ENCODE measurements at places on chromosomes 3 and 15.
A peak's percentile ranks its signal among the peaks of the same experiment; 100 is the strongest.

DNA sequence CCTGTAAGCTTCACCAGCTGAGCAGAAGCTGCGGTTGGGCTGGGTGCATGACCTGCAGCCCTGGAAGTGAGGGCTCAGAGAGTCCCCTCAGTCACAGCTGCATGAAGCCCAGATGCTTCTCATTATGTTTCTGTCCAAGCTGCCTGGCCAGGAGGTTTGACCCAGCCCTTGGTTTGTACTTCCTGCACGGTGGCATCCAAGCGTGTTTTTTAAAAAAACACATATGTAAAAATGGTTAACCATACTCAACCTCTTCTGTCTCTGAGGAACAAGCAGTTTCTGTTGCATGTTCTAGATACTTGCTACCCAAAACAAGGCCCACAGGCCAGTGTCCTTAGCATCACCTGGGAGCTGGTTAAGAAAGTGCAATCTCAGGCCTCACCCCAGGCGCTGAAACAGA, 76.0 kb upstream of the ATP10A start:
- no peak for DNase-seq

DNA sequence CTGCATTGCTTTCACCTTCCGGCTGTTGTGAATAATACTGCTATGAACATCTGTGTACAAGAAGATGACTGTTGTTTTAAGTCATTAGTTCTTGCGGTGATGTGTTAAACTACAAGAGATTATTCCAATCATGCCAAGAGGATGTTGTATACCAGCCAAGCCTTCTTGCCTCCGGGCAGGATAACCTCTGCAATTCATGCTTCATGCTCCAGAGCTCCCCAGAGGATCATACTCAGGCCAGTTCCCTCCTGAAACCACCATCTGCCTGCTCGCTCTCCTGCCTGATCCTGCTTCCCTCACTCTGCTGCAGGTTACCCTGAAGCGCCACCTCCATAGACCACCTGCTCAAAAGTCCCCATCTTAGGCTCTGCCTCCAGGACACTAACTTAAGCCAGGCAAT, 187.1 kb upstream of the PROK2 start:
- DNase-seq, result no peak

- DNase-seq, result peak; percentile 59
Measured at GRCh38 chr15:59622289-59622688, 10.7 kb downstream of the GCNT3 start.

DNA sequence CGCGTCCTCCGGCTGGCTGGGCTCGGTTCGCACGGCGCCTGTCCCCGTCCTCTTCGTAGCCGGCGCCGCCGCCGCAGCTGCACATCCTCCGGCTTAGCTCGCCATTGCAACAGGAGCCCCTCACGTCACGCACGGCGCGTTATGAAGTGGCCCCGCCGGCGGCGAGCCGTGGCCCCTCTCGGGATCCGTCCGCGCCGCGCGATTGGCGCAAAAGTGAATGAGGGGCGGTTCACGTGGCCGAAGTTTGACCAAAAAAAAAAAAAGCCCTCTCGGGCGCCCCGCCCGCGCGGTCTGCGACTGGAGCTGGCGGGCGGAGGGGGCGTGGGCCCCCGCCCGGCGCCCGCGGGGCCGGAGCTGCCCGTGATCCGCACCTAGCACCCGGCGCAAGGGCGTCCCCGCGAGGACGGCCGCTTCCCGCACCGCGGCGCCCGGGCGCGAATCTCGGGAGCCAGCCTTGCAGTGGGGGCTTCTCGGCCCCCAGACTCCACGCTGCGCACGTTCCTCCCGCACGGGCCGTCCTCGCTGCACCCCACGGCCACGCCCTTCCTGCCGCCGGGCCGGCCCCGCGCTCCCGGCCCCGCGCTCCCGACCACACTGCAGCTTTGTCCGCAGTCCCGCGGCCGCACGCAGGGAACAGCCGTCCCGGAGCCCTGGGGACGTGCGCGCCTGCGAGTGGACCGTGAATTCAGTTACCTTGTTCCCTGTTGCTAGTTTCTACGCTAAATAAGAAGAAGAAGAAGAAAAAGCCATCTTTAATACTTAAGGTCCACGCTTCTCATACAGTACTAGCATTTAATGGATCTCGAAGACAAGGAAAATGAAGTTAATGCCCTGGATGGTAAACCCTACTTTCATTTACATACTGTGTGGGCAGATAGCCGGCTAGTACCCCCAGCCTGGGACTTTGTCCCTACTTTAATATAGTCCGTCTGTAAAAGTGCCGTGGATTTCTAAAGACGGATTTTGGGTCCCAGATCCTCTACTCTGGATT, at the start of gene CHSY1:
TSS of gene CHSY1 (minus strand) at position 219 of the 991 bp plus-strand sequence. CDS start 592 bp downstream, outside the sequence.
- peak; percentile 98 for DNase-seq

Data from suppressor macrophage treated with lipopolysaccharide for 4 hours (primary cell).